ENCODE measurements at places on chromosomes 1 and 21. TPM values are rescaled to one million over a fixed set of nuclear protein-coding genes. Genes with fewer than 3 reads are reported as not detected.

DNA sequence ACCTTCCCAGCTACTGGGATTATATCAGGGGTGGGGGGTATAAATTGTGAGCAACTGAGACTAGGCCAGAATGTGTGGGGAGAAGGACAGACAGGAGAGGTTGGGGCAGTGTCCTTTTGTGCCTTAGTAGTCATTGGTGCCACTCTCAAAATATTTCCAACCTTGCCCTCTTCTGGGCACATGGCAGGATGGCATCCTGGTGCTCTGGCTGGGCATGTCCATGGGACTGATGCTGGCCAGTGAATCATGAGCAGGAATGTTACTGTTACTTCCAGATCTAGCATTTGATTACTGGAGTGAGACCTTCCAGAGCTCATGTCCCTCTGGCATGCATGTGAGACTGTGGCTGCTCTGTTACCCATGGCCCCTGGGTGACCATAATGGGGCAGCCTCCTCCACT lies 151.2 kb downstream of the MATN1 start:
- ATAC-seq: no peak

GRCh38 chr1:47333922-47334764 lies 553 bp downstream of the CMPK1 start:
- peak; percentile 83 for ATAC-seq

GRCh38 chr1:36561361-36561724 lies 78.6 kb upstream of the CSF3R start:
- ATAC-seq: peak; percentile 43

GRCh38 chr1:44681905-44682882 lies 7.7 kb downstream of the ARMH1 start:
- ATAC-seq: no peak

The SPRR2G gene
- not detected for total RNA-seq

DNA sequence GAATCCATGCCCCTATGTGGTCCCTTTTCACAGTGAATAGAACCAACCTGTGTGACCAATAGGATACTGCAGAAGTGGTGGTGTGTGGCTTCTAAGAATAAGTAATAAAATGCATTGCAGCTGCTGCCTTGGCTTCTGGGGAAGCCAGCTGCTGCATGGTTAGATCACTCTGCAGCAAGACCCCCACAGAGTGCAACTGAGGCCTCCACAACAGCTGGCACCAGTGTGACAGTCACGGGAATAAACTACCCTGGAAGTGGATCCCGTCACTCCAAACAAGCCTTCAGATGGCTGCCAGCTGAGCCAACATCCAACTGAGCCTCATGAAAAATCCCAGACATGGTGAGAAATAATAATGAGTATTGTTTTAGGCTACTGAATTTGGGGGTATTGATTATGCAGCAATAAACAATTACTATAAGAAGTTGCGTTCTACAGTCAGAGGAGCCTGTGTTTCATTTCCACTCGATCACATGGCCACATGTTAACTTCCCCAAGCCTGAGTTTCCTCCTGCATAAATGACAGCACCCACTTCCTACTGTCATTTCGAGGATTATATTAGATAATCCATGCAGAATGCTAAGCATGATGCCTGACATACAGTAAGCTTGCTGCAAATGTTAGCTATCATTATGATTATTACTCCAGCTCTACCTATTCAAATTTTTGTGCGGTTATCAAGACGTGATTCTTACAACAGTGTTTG lies 20.8 kb upstream of the COG2 start:
- no peak for ATAC-seq

The HSPB7 gene
- total RNA-seq: 0.45 TPM

DNA sequence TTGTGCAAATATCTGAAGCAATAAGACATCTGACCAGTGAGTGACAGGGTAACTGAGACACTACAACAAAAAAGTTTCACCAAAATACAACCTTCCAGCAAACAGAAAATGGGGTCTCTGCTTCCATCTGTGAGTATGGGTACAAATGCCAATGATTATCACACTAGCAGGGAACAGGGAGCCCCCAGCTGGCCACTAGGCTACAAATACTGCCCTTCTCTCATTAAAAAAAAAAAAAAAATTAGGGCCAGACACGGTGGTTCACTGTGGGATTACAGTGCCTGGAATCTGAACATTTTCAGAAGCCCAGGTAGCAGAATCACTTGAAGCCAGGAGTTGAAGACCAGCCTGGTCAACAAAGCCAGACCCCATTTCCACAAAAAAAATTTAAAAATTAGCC lies 48.4 kb upstream of the EDARADD start:
- no peak for ATAC-seq

The LEFTY1 gene
- total RNA-seq: not detected

DNA sequence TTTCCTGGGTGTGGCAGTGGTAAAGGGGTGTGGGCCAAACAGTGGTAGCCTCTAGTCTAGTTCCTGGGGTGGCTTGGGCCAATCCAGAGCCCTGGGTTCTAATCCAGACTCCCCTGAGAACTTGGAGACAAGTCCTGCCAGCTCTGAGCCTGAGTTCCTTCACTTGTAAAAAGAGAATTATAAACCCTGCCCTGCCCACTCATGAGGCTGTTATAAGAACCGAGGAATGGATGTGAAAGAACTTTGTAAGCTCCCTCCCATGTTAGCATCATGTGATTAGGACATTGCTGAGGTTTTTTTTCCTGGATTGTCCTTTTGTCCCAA lies 131.0 kb downstream of the RRAGC start:
- no peak for ATAC-seq

The MCOLN3 gene
- total RNA-seq: 5.3 TPM

GRCh38 chr21:46397211-46397905 lies 61.3 kb upstream of the DIP2A start:
- no peak for ATAC-seq

The FAM43B gene
- 1.8 TPM for total RNA-seq

GRCh38 chr1:47842228-47842919 lies 154.8 kb downstream of the TRABD2B start:
- peak; percentile 18 for ATAC-seq

- no peak for ATAC-seq
Observed at GRCh38 chr1:42730988-42731387, 9.0 kb downstream of the CLDN19 start.

- no peak for ATAC-seq
Observed at GRCh38 chr1:2224631-2225428, 3.3 kb upstream of the SKI start.

DNA sequence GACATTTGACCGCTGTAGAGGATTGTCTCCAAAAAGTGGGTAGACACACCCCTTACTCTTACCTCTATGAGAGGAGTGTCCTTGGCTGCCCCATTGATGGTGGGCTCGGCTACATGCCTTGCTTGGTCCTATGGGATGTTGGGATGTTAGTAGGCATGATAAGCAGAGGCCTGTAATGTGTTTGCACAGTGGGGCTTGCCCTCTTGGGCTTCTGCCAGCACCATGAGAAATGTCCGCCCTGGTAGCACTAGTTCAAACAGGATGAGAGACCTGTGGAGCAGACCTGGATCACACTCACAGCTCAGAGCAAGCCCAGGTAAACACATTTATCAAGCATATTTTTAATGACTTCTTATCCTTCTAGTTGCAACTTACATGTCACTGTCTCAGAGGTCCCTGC lies 54.2 kb downstream of the SH3GLB1 start:
- peak; percentile 36 for ATAC-seq

DNA sequence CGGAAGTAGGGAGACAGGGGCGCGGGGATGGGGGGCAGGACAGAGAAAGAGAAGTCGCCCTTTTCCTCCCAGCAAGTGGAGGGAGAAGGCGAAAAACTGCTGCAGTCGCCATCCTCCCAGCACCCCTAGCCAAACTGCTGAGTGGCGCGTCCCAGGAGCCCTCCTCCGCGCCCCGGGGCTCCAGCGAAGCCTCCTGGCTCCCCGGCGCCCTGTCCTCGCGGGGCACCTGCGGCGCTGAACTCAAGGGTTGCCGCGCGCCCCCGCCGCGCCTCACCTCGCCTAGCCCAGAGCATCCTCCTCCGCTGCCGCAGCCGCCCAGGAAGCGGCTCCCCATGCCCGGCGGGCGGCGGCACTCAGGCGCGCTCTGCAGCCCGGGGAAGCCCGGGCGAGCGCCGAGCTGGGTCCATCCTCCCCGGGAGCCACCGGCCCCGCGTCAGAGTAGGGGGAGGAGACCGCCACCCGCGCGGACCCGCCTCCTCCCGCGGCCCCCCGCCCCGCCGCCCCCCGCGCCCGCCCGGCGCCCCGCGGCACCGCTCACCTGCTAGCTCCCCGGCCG lies at the start of gene DAB1:
Gene DAB1 (minus strand): TSS at position 405 of the 556 bp plus-strand sequence. CDS start 133,030 bp downstream, outside the sequence.
- ATAC-seq: peak; percentile 62

GRCh38 chr1:58608297-58608696 lies 31.2 kb upstream of the TACSTD2 start:
- no peak for ATAC-seq

The SLAMF6 gene
- not detected for total RNA-seq

GRCh38 chr1:183484254-183484653 lies 12.0 kb downstream of the SMG7 start:
- ATAC-seq: no peak

The LCE1E gene
- not detected for total RNA-seq

DNA sequence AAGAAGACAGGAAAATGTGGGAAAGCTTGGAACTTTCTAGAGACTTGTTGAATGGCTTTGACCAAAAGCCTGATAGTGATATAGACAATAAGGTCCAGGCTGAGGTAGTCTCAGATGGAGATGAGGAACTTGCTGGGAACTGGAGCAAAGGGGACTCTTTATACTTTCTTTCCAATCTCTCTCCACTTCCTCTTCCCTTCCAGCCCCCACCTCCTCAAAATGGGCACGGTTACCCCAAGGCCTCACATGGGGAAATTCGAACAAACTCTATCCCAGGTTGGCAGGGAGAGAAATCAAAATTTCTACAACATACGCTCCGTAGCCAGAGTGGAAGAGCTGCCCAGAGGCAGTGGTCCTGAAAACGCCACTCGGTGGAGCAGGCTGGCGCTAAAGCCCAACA lies 15.2 kb downstream of the PPT1 start:
- ATAC-seq: no peak

- ATAC-seq: no peak
Observed at GRCh38 chr1:5198328-5198727, 543.9 kb downstream of the AJAP1 start.

All from motor neuron (in vitro differentiated cells).